ENCODE measurements at places on chromosomes 2 and 18.

- no peak for DNase-seq
These were observed 763.3 kb downstream of the TRIB2 start for GRCh38 chr2:13480057-13480456.

GRCh38 chr2:137192366-137193310, 427.3 kb downstream of the THSD7B start:
- DNase-seq = no peak

DNA sequence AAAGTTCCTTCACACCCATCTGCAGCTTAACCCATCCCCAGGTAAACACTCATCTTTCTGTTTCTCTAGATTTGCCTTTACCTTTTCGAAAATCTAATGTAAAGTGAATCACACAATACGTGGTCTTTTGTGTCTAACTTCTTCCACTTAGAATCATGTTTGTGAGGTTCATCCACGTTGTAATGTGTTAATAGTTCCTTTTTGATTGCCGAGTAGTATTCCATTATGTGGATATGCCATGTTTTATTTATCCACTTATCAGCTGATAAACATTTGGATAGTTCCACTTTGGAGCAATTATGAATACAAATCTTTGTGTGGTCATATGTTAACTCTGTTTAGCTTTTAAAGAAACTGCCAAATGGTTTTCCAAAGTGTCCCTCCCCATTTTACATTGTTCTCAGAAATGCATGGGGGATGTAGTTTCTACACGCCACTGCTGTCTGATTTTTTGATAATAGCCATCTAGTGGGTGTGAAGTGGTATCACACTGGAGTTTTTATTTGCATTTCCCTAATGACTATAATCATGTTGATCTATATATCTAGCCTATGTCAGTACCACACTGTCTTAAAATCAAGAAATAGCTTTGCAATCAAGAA, 22.3 kb downstream of the PECR start:
- no peak for DNase-seq

DNA sequence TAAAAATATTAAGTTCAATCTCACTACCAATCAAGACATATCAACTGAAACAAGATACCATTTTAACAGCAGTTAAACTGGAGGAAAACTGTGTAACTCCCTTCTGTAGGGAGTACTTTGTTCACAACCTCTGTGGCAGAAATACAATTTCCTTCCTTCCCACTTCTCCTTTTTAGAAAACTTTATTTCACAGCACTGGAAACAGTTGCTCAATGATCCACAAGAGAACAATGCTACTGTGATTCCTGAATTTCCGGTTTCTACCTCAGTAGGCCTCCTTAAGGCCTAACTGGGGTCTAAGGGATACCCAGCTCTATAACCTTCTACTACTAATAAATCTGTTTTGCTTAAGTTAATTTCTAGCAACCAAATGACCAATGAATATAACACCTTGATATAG, 14.1 kb downstream of the TLK1 start:
- DNase-seq = no peak

- no peak for DNase-seq
These were observed 19.4 kb upstream of the DGKD start for GRCh38 chr2:233334915-233335314.

DNA sequence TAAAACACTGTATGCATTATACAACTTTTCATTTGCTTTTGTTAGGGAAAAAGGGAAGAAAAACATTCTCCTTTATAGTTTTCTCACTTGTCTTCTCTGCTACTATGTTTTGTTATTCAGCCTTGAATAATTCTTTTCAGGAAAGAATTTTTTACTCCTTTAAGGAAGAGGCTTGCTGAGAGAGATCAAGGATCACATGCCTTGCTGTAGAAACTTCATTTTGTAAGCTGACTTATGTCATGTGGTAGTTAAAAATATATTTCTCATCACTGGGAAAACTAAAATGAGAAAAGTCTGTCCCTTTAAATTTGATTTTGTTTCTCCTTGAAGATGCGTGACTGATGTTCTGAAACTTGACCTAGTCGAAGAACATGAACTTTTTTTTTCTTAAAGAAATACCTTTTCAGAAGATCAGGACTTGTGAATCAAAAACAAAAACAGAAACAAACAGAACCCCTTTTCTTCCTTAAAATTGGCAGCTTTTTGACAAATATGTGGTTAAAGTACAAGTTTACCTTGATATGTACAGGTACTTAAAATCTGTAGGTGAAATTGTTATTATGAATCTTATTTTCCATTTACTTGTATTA, 145.1 kb downstream of the COMMD1 start:
- DNase-seq = no peak
